Activated CD4-positive, alpha-beta T cell treated with anti-CD3 and anti-CD28 coated beads for 48 hours (primary cell): ENCODE measurements at places on chromosomes 5 and 9.

DNA sequence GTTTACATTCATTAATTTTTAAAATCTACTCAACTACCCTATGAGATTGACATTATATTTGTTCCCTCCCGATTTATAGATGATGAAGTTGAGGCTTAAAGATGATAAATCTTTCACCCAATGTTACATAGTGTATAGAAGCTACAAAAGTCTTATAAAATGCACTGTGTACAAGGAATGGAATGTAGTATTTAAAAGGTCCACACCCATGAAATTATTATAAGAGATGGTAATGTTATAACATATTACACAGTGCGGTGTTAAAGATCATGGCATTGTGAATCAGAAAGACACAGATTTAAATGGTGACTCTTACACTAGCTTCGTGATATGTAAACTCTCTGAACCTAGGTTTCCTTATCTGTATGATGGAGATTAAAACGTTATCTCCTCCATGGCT lies 141.6 kb upstream of the CHD1 start:
- no peak for DNase-seq

DNA sequence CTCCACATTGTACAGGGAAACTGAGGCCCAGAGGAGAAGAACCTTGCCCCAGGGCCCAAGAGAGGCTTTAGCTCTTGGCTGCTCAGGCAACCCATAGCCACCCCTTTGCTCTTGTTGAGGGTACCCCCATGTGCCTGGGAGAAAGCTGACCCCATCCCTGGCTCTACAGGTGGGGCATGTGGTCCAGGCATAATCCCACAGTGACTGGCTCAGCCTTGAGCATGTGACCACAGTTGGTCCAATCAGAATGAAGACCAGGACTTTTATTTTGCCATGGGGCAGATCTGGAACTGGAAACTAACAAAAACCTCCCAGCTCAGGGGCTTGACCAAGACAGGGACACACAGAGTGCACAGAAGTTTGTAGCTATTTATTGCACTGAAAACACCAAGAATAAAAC lies 29.3 kb downstream of the SLC6A7 start:
- no peak for DNase-seq

DNA sequence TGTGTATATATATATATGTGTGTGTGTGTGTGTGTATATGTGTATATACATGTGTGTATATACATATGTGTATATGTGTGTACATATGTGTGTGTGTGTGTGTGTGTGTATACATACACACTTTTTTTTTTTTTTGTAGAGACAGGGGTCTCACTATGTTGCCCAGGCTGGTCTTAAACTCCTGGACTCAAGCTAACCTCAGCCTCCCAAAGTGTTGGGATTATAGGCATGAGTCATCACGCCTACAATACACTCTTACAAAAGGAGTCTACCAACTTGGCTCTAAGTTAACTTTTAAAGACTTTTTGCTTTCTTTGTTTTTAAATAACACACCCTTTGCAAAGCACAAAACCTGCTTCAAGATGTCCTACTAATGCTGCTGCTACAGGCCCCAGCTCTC lies 2.1 kb downstream of the C9orf78 start:
- DNase-seq: no peak

GRCh38 chr5:160377651-160378050 lies 7.2 kb upstream of the C1QTNF2 start:
- DNase-seq: no peak

DNA sequence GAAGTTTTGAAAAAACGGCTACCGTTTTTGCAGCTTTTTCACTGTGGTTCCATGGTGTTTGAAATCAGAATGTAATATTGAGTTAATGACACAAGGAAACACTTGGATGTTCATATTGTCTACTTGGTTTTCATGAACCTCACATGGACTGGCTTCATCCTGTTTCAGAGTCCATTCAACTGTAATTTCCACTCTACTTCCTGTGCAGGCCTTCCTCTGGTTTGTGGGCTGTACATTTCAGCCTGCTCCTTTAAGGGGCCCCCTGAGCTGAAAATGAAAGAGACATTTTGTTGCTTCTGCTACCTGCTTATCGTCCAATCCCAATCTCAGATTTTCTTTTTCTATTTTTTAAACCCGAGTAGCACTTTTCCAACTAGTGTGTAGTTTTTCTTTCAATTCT lies 41.8 kb upstream of the CDKN2B start:
- DNase-seq: no peak

DNA sequence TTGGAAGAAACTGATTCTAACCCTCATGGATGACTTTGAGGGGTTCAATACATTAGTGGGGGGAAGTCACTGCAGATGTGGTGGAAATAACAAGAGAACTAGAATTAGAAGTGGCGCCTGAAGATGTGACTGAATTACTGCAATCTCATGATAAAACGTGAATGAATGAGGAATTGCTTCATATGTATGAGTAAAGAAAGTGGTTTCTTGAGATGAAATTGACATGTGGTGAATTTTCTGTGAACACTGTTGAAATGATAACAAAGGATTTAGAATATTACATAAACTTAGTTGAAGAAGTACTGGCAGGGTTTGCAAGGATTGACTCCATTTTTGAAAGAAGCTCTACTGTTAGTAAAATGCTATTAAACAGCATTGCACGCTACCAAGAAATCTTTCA lies 113.0 kb downstream of the UGCG start:
- no peak for DNase-seq

GRCh38 chr5:97229196-97229595 lies 46.1 kb upstream of the RIOK2 start:
- no peak for DNase-seq

- no peak for DNase-seq
Measured at GRCh38 chr9:34179213-34180136, 632 bp downstream of the UBAP1 start.

DNA sequence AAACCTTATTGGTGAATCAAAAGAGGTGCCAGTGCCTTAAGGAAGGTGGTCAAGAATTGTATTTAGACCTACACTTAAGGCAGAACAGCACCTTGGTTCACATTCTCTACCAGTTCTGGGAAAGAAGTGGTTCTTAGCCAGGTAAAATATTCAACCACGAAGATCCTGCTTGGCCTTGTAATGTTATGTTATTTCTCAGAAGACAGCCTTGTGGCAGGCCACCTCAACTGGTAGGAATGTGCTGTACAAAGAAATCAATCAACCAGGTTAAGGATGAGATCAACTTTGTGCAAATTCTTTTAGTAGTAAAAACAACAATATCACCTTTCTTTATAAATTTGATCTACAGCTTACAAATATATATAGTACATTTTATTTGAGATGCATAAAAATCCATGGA lies 246.8 kb downstream of the ARRDC3 start:
- DNase-seq: no peak

- peak; percentile 50 for DNase-seq
Measured at GRCh38 chr9:131627648-131628458, 82.5 kb downstream of the PRRT1B start.

DNA sequence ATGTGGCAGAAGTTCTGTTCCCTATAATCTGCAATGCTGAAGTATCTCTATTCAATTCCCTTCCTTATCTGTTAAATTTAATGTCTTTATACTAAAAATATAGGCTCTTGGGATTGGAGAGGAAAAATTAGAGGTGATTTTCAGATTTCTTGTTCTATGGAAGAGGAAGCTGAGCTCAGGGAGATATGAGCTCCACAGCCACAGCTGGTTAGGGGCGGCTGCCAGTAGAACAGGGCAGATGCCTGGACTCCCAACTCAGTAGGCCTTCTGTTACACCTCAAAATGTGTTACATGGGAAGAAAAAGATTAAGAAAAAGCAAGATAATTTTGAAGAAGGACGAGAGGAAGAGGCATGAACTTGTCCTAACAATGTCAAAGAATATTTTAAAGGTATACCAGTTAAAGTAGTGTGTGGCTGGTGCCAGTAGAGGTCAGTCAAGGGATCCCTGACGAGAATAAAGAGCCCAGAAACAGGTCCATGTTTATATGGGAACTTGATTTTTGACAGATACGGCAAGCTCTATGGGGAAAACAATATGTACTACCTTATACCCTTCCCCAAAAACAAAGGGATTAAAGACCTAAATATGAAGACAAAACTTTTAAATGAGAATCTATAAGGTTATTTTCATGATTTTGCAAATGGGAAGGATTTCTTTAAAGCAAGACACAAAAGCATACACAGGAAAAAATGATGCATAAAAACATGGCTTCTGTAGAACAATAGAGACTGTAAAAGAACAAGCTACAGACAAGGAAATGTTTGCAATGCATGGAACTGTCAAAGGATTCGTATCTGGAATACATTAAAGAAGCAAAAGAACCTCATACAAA lies 28.7 kb downstream of the DNAJC21 start:
- DNase-seq: peak; percentile 10

- no peak for DNase-seq
Measured at GRCh38 chr5:154044099-154044498, 5.3 kb downstream of the MFAP3 start.

DNA sequence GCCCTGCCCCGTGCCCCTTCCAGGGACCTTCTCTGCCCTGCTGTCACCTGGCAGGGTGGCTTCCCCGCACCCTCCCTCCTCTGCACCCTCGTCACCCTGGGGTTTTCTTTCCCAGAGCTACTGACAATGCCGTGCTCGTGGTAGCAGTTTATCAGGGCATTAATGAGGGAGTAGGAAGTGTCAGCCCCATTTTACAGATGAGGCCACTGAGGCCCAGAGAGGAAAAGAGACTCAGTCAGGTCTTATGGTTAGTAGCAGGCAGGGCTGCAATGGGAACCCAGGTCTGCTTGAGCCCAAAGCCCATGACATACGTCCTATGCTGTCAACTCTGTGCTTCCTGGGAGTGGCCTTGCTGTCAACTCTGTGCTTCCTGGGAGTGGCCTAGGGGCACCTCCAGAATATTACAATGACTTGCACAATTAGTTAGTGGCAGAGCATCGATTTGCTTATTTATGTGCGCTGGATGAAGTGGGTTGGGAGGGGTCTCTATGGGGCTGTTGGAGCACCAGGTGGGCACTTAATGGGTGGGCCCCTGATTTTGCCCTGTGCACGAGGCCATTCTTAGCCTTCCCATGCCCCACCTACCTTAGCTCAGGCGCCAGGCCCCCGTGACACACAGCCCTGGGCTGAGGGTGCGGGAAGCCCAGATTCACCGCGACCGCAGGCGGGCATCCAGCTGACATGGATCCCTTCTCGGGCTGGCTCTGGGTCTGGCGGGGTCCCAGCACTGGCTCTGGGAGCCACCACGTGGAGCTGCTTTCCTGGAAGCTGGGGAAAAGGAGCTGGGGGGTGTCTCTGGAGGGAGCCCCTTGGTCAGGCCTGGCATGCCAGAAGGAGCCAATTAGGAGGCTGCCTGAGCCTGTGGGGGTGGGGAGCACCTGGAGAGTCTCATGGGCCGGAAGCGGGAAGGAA lies 82.0 kb upstream of the ORM1 start:
- DNase-seq: no peak

DNA sequence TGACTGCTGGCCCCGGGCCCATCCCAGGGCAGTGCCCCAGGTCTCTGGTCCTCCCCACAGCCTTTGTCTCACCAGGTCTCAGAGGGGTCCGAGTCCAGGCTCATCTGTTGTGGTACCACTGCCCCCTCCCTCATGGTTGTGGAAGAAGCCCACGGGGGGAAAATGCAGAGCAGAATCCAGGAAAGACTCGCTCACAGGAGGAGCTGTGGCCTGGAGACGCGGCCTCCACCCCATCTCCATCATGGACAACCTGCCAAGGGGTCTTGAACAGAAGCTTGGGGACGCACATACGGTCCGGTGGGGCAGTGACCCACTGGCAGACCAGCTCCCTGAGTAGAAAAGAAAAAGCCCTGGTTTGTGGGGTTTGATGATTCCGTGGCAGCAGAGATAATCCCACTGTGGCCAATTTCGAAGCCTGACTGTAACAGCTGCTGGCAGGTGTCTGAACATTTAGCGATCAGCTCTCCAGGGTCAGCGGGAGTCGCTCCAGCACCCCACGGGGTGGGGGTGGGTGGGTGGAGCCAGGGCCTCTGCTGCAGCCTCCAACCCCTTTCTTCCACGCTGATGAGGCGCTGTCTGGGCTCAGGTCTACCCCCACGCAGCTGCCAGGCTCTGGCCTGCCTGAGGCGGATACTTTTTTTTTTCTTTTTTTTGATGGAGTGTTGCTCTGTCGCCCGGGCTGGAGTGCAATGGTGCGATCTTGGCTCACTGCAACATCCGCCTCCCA lies 1.9 kb upstream of the GRIN1 start:
- DNase-seq: no peak

DNA sequence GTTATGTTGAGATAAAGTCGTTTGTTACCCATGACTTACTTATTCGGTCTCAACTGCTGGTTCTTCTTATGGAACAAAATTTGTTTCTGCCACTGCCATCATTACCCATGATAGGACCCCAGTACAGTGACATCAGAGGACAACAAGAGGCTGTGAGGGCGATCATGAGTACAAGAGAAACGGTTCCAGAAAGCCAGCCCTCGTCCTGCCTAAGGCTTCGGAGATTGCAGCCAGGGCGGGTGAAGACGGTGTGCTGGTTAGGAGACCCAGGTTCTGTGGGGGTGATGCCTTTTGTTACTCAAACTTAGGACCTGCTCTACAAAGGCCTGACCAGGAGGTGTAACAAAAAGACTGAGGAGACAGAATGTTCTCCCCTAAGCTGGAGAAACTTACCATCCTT lies 10.9 kb downstream of the FYB1 start:
- peak; percentile 56 for DNase-seq

DNA sequence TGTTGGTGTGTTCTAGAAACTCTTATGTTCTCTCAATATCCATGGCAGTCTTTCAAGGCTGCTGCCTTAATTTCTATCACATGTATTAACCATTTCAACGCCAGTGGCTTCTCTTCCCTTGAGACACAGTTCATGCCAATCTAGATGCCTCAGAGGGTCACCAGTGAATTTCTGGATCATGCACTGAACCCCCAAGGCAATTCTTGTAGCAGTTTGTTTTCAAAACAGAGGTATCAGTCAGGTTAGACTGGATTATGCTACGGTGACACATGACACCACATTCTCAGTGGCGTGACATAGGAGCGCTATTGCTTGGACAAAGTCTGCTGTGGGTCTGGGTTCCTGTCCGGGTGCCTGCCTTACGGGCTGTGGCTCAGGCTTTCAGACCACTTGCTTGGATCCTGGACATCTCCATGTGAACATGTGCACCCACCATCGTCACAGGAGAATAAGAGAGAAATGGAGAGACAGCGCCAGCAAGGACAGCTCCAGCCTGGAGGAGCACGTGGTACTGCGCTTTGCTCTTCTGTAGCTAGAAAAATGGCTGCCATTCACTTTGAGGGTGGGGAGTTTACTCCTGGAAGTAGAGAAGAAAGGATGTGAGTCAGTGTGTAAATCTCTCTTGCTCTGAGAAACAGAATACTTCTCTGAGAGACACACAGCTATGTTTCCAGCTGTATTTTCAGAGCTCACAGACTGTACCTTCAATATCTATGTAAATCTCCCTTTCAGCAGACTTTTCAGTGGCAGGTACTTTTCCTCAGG lies 329.3 kb upstream of the ADCY2 start:
- no peak for DNase-seq

GRCh38 chr5:76514292-76514691 lies 108.9 kb downstream of the F2RL2 start:
- DNase-seq: no peak

GRCh38 chr9:113454914-113455761 lies 8.4 kb upstream of the RGS3 start:
- peak; percentile 26 for DNase-seq
